ENCODE measurements at places on chromosomes 13 and 19.

DNA sequence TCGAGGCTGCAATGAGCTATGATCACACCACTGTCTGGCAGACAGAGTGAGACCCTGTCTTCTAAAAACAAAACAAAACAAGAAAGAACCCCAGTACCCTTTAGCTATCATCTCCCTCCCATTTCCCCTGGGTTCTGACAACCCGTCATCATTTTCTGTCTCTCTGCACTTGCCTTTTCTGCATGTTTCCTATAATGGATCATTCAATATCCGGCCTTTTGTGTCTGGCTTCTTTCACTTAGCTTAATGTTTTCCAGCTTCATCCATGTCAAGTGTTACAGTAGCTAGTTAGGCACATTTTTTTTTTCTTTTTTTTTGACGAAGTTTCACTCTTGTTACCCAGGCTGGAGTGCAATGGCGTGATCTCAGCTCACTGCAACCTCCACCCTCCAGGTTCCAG is 16.5 kb downstream of the AP2S1 start:
- no peak for DNase-seq

DNA sequence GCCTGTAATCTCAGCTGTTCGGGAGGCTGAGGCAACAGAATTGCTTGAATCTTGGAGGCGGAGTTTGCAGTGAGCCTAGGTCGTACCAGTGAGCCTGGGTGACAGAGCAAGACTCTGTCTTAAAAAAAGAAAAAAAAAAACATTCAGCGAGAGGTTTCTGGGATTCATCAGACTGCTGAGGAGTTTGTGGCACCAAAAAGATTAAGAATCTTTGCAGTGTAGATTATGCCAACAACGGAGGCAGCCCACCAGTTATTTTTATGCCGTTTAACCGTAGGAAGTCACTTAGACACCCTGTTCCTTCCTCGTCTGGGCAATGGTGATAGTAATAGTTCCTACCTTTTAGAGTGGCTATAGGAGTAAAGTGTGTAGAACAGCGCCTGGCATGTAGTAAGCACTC is 2.5 kb downstream of the COX6B1 start:
- DNase-seq, result no peak

- DNase-seq, result no peak
Observed at GRCh38 chr13:98141509-98142379, 1.1 kb upstream of the FARP1 start.

GRCh38 chr19:55644842-55645511 is 1.5 kb downstream of the ZNF581 start:
- DNase-seq, result no peak

GRCh38 chr13:100443998-100444328 is 144.6 kb downstream of the GGACT start:
- no peak for DNase-seq

GRCh38 chr13:37656247-37656940 is 57.8 kb upstream of the POSTN start:
- DNase-seq, result peak; percentile 100

DNA sequence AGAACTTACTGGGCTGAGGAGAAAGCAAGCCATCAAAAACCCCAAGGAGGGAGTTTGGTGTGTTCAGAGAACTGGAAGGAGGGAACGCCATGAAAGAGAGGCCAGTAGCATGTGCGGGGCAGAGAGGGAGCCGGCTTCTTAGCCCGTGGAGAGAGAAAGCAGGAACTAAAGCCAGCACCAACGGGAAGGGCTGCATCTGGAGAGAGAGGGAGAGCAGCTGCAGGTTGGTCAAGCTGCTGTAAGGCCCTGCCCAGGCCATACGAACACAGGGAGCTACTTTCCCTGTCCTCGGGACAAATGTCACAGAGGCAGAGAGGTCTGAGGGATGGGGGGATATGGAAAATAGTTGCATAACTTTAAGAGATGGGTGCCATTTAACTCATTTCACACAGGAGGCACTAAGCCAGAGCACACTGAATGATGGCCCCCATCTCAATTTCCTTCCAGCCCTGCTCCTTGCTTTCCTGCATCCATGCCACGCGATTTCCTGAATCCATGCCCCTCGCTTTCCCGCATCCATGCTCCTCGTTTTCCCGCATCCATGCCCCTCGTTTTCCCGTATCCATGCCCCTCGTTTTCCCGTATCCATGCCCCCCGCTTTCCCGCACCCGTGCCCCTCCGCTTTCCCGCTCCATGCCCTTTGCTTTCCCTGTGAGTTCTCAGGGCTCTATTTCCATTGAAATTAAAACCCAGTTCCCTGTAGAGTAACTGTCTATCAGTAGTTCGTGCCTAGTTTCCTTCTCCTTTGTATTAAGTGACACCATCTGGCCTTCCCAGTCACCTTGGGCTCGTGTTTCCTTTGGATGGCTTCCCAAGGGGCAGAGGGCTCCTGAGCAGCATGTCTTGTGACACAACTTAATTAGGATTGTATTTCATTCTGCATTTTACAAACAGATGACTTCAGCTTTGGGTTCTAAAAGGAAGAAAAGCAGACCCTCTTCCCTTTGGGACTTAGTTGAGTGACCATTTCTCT is 31.5 kb upstream of the TPT1 start:
- no peak for DNase-seq

DNA sequence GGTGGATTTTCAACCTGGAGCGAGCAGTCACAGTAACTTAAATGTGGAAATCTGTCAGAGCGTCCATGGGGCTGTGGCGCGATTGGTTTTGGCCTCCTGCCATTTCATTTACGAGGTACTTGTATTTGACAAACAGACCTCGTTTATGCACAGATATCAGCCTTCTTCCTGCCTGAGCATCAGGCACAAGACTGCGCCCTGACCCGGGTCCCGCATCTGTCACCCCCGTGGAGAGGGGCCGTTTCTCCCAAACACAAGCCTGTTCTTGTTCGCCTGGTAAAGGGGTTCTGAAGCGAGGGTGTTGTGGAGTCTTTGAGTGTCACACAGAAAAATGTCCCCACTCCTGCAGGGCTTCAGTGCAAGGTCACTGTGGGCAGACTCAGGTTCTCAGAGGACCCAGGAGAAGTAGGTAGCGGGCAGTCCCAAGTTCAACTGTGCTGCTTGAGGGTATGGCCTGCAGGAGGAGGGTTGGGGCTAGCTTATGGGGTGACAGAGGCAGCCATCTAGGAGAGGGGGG is 202.3 kb downstream of the URI1 start:
- DNase-seq, result no peak

DNA sequence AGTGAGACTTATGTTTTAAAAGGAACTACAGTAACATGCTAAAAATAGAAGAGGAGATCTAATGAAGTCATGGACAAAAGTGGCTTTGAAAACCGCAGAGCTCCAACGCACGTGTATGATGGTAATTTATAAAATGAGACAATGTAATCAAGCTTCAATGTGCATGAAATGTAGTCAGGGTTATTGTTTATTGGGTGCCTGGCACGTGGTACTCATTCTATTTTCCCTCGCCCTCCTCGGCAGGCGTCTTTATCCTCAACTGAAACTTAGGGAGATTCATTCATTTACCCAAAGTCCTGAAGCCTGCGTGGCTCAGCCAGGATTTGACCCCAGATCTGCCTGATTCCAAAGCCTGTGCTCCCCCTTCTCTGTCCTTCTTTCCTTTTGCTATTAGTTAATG is 79.8 kb downstream of the CHST8 start:
- no peak for DNase-seq

GRCh38 chr19:289651-290371 is 1.4 kb downstream of the PLPP2 start:
- no peak for DNase-seq

DNA sequence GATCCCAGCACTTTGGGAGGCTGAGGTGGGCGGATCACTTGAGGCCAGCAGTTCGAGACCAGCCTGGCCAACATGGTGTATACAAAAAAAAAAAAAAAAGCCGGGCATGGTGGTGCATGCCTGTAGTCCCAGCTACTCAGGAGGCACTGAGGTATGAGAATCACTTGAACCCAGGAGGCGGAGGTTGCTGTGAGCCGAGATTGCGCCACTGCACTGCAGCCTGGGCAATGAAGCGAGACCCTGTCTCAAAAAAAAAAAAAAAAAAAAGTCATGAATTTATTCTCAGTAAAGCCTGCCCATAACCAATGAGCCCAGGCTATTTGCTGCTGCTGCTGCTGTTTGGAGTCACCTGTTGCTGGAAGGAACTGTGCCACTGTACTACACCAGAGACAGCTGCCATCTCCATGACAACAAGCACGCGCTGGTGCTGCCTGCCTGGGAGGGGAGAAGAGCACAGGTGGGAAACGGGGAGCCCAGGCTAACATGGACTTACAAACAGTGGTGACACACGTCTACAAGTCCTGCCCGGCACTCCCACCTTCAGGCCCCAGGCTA is 11.3 kb downstream of the ZFR2 start:
- DNase-seq, result no peak

Data from HCEC 1CT (cell line).